Activated naive CD4-positive, alpha-beta T cell treated with anti-CD3 and anti-CD28 coated beads, Interleukin-2, amount 10 ng/mL, durations not matched to agents 7 days and 5 days (primary cell): ENCODE measurements at places on chromosomes 2 and 18.

GRCh38 chr18:9787712-9788111, 79.6 kb downstream of the RAB31 start:
- no peak for DNase-seq
- peaks cover 14% of the 10 kb centered on the region for H3K27me3 ChIP-seq
- no peaks in the 10 kb centered on the region for H3K36me3 ChIP-seq
- no peak overlapping the region for H3K4me3 ChIP-seq

DNA sequence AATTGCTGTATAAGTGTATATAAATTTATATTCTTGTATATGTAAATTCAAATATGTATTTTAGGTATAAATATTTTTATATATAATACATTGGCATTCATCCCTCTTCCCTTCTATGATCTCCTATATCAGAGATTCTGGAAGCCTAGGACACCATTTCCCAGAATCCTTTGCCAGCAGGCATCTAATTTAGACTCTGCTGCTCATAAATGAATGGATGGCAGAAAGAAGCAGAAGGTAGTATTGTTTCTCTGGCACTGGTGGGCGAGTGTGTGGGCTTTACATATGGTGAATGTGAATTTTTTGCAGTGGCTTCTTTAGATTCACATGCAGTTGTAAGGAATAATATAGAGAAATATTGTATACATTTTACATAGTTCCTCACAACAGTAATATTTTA, 215.2 kb upstream of the THSD7B start:
- H3K4me3 ChIP-seq = no peak overlapping the region
- no peaks in the 10 kb centered on the region for H3K27me3 ChIP-seq
- no peaks in the 10 kb centered on the region for H3K4me1 ChIP-seq
- DNase-seq = no peak
- no peak overlapping the region for H3K27ac ChIP-seq

DNA sequence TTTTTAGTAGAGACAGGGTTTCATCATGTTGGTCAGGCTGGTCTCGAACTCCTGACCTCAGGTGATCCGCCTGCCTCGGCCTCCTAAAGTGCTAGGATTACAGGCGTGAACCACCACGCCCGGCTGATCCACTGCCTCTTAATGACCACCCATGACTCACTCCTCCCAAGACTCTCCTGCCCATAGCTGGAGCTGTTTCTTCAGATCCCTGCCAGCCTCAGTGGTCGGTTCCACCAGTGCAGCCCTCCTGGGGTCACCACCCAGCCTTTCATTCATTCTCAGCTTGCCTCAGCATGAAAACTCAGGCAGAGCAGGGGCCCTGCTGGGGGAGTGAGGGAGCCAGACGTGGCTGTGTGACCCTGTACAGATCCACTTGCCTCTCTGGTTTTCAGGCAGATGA, 12.5 kb downstream of the KCNIP3 start:
- DNase-seq = no peak
- no peaks in the 10 kb centered on the region for H3K4me1 ChIP-seq
- no peak overlapping the region for H3K4me3 ChIP-seq
- H3K27ac ChIP-seq = no peak overlapping the region

DNA sequence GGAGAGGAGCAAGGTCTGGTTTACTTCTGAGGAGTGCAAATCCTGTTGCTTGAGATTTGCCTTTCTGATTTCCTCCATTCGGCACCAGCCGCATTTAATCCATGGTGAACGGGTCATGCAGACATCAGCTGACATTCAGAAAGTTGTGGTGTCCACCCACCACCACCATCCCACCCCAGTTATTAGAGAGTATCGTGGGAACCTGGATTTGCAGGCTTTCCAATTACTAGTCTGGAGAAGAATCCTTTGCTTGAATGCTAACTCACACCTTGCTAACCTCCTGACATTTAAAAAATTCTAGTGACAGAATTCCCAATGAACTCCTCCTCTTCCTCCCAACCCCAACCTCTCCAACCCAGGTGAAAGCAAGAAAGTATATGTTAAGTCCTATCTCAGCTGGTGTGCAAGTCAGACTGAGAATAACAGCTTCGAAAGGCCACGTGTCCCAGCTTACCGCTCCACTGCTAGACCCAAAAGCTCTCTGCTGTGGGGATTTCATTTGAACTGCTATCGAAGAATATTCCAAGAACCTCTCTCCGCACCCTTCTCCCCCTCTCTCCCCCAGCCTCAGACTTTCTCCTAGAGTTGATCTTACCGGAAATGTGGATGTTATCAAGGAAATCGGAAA, 17.7 kb downstream of the BCL11A start:
- H3K27ac ChIP-seq = no peak overlapping the region
- no peak for DNase-seq
- H3K36me3 ChIP-seq = no peaks in the 10 kb centered on the region
- H3K4me3 ChIP-seq = no peak overlapping the region
- H3K4me1 ChIP-seq = no peaks in the 10 kb centered on the region
- peaks cover 39% of the 10 kb centered on the region for H3K27me3 ChIP-seq

DNA sequence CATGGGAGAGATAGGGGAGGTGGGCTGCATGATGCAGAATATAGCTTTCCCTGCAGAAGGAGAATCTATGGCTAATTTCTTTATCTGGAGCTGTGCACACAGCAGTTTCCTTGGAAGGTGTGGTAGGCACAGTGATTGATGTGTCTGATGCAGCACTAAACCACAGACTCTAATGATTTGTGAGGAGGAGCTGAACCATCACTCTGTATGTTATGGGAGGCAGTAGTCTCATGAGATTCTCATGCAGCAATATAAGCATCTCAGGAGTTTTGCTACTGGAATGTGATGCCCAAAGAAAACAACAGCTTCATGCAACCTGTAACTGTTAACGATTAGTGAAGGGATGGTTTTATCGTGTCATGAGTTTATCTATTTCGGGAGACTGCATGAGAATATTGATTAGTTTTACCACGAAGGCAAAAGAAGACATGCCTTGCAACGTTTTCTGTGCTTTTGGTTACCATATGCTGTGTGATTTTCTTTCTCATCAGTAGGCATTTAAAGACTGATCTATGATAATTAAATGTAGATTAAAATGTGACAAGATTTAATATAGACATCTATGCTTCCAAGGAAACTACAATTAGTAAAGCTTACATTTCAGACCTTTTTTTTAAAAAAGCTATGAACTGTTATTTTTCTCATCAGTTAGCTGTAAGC, 286.8 kb downstream of the ARL6IP6 start:
- DNase-seq = no peak
- H3K4me3 ChIP-seq = no peak overlapping the region
- H3K36me3 ChIP-seq = no peaks in the 10 kb centered on the region
- H3K4me1 ChIP-seq = no peaks in the 10 kb centered on the region
- H3K27me3 ChIP-seq = no peaks in the 10 kb centered on the region

DNA sequence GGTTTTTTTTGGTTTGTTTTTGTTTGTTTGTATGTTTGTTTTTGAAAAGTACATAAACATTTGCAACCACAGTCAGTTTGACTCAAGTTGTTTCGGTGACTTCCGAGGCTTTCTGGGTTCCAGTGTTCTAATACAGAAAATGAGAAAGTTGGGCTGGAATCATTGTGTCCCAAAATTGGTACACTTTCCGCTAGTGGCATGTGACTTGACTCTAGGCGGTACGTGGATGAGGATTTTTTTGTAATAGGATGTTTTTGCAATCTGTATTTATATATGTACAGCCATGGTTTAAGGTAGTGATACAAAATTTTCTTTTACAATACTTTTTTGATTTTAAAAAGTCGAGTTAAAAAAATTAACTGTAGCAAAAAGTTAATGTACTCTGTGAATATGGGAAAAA, 1.7 kb downstream of the MFF start:
- peaks cover 45% of the 10 kb centered on the region for H3K4me1 ChIP-seq
- H3K4me3 ChIP-seq = peak overlapping the region; percentile 95
- no peak overlapping the region for H3K27ac ChIP-seq
- H3K27me3 ChIP-seq = peaks cover 5% of the 10 kb centered on the region
- DNase-seq = no peak

- H3K4me3 ChIP-seq = peak overlapping the region; percentile 43
- H3K27ac ChIP-seq = peak overlapping the region; percentile 94
- peaks cover 94% of the 10 kb centered on the region for H3K4me1 ChIP-seq
- peaks cover 2% of the 10 kb centered on the region for H3K36me3 ChIP-seq
Observed at GRCh38 chr2:43174368-43174916, 52.0 kb downstream of the ZFP36L2 start.

GRCh38 chr2:101809698-101810097, 112.2 kb downstream of the MAP4K4 start:
- H3K4me3 ChIP-seq = no peak overlapping the region
- H3K27ac ChIP-seq = no peak overlapping the region
- DNase-seq = no peak
- peaks cover 35% of the 10 kb centered on the region for H3K36me3 ChIP-seq

DNA sequence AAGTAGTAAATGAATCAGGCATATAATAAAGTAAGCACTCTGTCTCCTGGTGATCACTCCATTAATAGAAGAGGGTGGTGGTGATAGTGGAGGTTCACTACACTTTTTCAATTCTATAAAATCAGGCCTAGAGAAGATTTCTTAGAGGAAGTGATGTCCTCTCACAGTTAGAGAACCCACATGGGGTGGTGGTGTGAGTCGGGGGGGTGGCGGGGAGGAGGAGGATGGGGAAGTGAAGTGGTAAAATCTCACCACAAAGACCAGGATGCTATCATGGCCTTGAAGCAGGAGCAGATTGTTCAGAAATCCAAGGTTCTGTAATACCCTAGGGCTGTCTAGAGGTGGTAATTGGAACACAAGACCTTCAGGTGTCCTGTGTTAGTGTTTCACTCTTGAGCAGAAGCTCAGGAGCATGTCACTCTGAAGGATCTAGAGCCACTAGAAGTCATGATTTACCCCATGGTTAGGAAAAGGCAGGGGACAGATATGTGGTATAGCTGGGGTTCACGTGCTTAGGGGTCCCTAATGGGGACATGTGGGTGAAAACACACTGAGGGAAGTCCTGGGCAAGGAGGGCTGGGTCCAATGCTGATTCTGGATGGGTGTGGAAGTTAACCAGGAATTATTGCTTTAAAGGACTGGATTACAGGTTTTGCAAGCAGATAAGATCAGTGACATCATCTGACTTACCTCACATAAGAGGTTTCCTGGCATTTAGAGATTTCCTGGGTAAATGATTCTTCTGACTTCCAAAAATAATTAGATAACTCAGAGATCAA, 31.0 kb downstream of the RNF125 start:
- H3K27me3 ChIP-seq = no peaks in the 10 kb centered on the region
- peaks cover 41% of the 10 kb centered on the region for H3K4me1 ChIP-seq
- peaks cover 51% of the 10 kb centered on the region for H3K36me3 ChIP-seq
- DNase-seq = peak; percentile 65

DNA sequence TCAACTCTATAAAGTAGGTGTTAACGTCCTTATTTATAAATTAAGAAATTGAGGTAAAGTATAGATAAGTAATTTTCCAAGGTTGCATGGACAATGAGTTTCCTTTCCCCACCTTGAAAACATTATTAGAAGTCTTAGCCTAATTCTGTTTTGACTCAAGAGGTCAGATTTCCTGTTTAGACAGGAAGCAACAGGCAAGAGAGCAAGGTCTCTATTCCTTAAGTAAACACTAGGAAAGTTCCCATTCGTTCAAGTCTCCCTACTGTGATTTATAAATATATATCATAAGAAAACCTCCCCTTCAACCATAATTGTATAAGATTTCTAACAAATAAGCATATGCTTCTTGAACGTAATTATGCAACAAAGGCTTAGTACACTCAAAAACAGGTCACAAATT, 40.3 kb downstream of the CLASP1 start:
- no peak overlapping the region for H3K4me3 ChIP-seq
- no peak overlapping the region for H3K27ac ChIP-seq
- H3K36me3 ChIP-seq = peaks cover 26% of the 10 kb centered on the region
- peaks cover 6% of the 10 kb centered on the region for H3K4me1 ChIP-seq
- no peak for DNase-seq
- H3K27me3 ChIP-seq = no peaks in the 10 kb centered on the region

DNA sequence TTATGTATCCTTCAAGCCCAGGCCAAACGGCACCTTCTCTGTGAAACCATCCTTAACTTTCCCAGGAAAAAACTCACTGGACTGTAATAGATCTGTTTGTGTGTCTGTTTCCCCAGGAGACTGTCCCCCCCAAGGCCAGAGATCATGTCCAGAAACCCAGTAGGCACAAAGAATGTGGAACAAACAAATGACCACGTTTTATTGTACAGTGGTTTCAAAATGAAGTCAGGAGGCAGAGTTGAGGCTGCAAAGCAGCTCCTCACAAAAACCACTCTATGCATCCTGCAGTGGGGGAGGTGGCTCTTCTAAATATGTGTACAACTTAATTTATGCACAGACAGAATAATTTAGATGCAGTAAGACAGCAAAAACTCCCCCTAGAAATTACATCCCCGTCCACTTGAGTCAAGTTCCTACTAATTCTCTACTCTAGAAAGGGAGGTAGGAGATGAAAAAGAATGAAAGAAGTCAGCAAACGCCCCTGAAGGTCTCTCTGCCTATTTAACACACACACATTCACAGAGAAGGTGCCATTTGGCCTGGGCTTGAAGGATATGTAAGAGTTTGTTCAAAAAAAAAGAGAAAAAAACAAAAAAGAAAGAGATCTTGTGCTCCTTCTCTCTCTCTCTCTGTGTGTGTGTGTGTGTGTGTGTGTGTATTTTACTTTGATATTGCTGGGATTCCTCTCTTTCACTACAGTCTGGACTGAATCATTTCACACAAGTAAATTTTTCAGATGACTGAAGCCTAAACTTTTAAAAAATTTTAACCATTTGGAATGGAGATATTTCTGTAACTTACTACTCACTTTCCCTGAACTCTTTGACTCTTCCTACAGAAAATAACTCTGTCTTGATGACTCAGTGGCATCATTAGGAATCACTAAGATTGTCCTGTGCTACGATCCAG, 19.5 kb downstream of the BCL2 start:
- peak; percentile 49 for DNase-seq
- H3K36me3 ChIP-seq = peaks cover 83% of the 10 kb centered on the region
- peaks cover 88% of the 10 kb centered on the region for H3K4me1 ChIP-seq
- H3K27me3 ChIP-seq = no peaks in the 10 kb centered on the region

DNA sequence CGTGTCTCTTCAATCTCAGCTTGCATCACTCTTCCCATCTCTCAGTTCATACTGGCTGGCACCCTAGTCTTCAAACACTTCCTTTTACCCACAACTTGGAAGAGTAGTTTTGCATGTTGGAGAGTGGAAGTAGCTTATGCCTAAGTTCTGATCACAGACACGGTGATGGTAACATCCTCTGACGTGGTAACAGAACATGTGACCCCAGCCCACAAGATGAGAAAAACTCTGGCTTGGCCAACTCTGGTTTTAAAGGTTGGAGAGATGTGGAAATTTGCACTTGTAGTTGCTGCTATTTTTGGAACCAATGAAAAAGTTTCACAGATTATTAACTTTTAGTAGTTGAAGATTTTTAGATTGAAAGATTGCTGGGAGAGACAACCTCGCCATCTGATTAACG, 155.4 kb upstream of the SLC35G4 start:
- no peaks in the 10 kb centered on the region for H3K36me3 ChIP-seq
- H3K4me3 ChIP-seq = no peak overlapping the region
- H3K4me1 ChIP-seq = no peaks in the 10 kb centered on the region
- no peak overlapping the region for H3K27ac ChIP-seq

GRCh38 chr18:5983488-5983887, 88.2 kb upstream of the TMEM200C start:
- H3K36me3 ChIP-seq = no peaks in the 10 kb centered on the region
- no peak overlapping the region for H3K27ac ChIP-seq
- H3K4me1 ChIP-seq = no peaks in the 10 kb centered on the region
- H3K4me3 ChIP-seq = no peak overlapping the region
- no peak for DNase-seq

GRCh38 chr18:7669361-7669760, 102.2 kb downstream of the PTPRM start:
- DNase-seq = no peak
- no peaks in the 10 kb centered on the region for H3K27me3 ChIP-seq
- H3K36me3 ChIP-seq = no peaks in the 10 kb centered on the region
- no peak overlapping the region for H3K27ac ChIP-seq
- H3K4me1 ChIP-seq = no peaks in the 10 kb centered on the region
- no peak overlapping the region for H3K4me3 ChIP-seq
